ENCODE measurements at places on chromosomes 1 and 21.

- DNase-seq = peak; percentile 87
Observed at GRCh38 chr1:210332719-210333398, 4.2 kb downstream of the HHAT start.

- no peak for DNase-seq
Observed at GRCh38 chr1:207744000-207744534, 7.8 kb upstream of the CD46 start.

DNA sequence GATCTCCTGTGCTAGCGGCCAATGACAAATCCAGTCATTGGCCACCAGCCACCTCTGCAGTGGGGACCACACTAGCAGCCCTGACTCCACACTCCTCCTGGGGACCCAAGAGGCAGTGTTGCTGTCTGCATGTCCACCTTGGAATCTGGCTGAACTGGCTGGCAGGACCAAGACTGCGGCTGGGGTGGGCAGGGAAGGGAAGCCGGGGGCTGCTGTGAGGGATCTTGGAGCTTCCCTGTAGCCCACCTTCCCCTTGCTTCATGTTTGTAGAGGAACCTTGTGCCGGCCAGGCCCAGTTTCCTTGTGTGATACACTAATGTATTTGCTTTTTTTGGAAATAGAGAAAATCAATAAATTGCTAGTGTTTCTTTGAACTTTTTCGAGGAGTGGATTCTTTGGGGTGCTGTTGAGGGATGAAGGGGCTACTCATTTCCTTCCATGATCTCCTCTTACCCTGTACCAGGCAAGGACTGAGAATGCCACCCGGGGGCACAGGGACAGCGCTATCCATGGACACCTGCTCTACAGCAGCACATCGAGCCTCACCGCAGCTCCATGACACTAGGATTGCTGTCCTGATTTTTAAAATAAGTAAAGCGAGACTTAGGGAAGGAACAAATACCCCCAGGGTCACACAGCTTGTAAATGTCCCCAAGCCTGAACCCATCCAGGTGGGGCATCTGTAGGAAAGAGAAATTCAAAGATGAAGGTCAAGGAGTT, 44.7 kb downstream of the TNNT2 start:
- no peak for DNase-seq

- no peak for DNase-seq
Observed at GRCh38 chr1:170150016-170150415, 4.3 kb downstream of the NTMT2 start.

DNA sequence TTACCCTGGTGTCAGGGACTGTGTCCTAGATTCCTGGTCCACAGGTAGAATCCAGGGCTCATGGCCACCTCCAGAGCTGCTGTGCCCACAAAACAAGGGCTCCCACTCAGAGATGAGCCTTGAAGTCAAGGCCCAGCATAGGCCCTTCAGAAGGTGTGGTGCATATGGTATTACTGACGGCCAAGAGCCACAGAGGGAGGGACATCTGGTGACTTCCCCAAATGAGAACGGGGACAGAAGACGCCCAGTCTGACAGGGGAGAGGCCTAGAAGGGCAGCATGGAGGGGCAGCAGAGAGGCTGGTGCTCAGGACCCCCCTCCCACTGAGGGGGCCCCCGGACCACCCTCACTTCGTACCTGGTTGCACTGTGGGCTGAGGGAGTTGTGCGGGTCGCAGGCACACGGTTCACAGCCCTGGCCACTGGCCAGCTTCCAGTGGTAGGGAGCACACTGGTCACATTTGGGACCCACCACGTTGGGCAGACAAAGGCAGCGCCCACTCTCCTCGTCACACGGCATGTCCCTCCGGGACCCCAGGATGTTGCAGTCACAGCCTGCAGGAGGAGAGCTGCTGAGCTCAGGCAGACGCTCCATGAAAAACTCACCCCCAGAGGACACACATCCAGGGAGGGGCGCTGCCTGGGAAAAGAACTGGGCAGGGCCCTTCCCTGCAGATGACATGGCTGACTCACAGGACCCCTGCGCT, 25.0 kb downstream of the LAMB3 start:
- no peak for DNase-seq

GRCh38 chr21:33312121-33312520, 12.6 kb upstream of the IFNAR1 start:
- DNase-seq = no peak

- no peak for DNase-seq
Observed at GRCh38 chr1:29860056-29860455, 623.7 kb downstream of the PTPRU start.

Measured in GM12864 (cell line).